GM19239 (cell line): ENCODE measurements at places on chromosomes 4 and X.

GRCh38 chr4:153750197-153750817, 9.5 kb downstream of the RNF175 start:
- DNase-seq, result peak; percentile 45

- DNase-seq, result no peak
Measured at GRCh38 chrX:21960569-21961541, 20.3 kb downstream of the SMS start.

GRCh38 chr4:141177171-141177570, 43.5 kb upstream of the ZNF330 start:
- no peak for DNase-seq

DNA sequence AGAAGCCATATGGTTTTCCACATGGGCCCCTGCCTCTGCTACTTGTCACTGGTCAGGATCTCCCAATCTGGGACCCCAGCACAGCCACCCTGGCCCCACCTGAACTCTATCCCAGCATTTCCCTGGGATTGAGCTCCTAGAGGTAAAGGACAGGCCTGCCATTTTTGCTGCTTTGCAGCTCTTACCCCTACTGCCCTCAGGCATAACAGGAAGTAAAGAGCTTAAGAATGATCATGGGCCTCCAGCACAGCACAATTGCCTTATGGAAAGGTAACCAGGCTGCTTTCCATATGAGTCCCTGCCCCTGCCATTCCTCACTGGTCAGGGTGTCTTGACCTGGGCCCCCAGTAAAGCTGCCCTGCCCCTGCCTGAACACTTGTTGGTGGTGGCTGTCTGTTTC, 254.9 kb upstream of the ZCCHC13 start:
- DNase-seq, result no peak

DNA sequence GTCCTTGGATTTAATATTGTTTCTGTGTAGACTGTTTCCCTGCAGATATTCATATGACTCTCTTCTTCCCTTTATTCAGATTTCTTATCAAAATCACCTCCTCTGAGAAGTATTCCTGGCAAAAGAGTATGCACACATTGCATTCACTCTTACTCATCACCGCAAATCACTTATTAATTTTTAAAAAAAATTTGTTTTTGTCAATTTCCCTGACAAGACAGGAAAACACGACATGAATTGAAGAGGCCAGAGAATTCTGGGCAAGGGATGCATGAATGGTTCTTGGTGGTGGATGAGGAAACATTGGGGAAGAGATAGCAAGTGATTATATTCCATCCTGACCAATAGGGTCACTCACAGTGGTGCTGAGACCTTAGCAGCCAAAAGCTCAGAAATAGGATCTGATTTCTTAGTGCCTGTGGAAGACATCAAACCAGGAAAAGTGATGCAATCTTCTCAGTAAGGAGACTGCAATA, 522.5 kb upstream of the AGA start:
- no peak for DNase-seq

GRCh38 chrX:115183980-115184379, 5.2 kb upstream of the RBMXL3 start:
- no peak for DNase-seq

DNA sequence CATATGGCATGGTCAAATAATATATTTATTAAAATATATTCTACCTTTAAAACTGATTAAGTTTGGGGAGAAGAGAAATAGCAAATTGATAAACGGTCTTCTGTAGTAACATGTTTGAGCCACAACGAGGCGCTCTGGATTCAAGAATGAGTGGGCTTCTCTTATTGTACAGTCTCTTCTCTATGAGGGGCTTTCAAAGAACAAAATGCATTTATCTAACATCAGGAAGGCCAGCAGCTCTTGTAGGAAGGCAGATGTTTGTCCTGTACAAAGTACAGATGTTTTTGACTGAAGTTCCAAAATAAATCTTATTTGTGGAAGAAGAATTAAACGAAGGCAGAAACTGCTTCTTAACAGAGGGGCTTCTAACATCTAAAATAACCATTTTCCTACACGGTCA, 153.6 kb downstream of the RASL11B start:
- no peak for DNase-seq

DNA sequence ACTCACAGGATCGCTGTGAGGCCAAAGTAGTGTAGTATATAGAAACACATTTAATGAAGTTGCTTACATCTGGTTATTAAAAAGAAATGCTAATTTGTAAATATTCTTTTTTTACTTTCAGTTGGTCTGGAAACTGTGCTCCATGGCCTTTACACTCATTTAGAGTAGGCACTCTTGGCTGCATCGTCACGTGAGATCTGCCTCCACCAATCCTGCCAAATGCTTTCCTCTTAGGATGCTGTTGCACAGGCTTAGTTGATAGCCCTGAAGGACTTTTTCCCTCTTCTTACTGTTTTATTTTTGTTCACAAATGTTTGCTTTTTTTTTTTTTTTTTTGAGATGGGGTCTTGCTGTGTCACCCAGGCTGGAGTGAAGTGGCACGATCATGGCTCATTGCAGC, 6.3 kb downstream of the CPE start:
- no peak for DNase-seq

DNA sequence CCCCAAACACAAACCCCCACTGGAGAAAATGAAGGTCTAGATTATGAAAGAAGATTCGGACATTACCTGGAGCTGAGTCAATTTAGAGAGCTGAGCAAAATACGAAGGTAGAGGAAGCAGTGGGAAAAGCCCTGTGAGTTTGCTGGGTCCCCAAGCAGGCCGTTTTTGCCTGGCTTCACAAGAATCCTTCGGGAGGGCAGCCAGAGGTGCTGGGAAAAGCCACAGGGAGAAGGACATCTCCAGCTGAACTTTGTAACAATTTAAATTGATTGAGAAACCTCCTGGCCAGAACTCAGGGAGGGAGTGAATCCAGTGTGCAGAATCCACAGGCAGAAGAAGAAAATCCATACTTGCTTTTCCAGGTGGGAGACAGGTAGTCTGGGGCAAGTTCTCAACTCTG, 319.1 kb upstream of the CT83 start:
- no peak for DNase-seq

- DNase-seq, result no peak
Measured at GRCh38 chrX:124407226-124407625, 60.9 kb downstream of the SH2D1A start.
